ENCODE measurements at places on chromosomes 13 and 19.

DNA sequence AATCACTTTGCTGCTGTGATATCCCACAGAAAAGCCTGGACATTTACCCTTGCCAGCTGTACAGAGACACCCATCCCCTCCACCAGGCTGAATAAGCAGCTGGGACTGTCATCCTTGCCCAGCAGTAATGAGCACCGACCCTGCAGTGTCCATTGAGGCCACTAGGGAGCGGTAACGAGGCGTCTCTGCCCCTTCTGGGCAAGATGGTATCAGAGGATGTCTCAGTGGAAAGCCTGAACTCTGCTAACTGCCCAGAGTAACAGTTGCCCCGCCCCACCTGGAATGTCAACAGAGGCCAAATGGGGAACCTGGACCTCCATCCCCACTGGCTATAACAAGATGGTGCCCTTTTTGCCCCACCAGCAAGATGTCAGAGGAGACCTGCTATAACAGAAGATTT is 22.8 kb upstream of the CEACAM20 start:
- no peak for DNase-seq

DNA sequence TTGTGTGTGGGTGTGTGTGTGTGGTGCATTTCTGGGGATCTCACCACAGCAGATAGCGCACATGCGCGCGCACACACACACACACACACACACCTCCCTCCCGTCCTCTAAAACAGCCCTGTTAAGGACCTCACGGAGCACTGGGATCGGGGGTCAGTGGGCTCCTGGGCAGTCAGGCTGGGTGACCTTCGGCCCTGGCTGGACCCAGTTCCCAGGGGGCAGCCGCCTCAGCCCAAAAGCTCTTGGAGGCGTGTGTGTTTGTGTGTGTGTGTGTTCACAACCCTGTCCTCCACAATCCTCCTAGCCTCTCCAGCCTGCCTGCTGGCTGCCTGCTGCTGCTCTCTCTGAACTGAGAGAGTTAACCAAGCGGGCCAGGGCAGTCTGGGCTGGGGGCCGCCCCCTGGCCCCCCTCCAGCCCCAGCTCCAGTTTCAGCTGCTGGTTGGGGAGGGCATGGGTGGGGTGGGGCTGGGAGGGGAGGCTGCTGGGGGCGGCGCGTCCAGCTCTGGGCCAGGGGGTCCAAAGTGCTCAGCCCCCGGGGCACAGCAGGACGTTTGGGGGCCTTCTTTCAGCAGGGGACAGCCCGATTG is at the start of gene FXYD1:
Gene FXYD1, plus strand, starts transcription at position 520 of the 588 bp plus-strand sequence. CDS start 1,256 bp downstream, outside the sequence.
- DNase-seq = no peak

DNA sequence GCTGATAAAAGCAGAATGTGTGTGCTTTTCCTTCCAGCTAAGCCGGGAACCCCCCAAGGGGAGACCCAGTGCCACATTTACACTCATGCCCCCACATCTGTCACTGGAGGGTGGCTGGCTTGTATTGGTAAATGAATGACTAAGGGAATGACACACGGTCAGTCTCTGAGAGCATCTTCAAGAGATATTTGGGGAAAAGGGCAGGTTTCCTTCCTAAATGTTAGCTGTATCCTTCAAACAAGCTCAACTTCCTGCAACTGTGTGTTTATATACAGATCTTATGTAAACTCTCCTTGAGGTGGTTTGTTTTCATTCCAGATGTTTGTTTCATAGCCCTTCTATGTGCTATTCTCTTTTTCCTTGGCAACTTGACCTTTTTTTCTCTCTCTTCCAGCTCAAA is 192.6 kb downstream of the COL4A1 start:
- no peak for DNase-seq

DNA sequence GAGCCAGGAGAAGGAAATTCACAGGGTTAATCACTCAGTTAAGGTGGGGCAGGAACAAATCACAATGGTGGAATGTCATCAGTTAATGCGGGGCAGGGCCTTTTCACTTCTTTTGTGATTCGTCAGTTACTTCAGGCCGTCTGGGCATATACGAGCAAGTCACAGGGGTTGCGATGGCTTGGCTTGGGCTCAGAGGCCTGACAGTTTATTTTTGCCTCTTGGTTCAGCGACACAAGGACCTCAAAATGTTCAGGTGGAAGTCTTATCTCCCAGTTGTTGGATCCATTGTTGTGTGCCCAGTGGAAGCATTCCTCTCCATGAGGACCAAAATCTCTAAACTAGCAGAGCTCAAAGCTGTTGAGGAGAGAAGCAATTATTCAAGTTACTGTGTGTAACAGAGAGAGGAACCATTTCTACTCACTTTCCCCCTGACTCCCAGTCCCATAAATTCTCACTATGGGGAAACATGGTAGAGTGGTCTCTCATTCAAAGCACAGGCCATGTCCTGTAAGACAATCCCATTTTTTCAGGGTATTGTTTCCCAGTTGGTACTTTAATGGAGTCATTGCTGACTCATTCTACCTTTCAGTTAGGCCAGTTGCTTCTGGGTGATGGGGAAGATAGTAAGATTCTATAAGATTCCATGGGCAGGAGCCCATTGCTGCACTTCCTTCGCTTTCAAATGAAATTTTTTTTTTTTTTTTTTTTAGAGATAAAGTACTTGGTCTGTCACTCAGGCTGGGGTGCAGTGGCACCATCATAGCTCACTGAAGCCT is 8.8 kb upstream of the COX7A1 start:
- no peak for DNase-seq

DNA sequence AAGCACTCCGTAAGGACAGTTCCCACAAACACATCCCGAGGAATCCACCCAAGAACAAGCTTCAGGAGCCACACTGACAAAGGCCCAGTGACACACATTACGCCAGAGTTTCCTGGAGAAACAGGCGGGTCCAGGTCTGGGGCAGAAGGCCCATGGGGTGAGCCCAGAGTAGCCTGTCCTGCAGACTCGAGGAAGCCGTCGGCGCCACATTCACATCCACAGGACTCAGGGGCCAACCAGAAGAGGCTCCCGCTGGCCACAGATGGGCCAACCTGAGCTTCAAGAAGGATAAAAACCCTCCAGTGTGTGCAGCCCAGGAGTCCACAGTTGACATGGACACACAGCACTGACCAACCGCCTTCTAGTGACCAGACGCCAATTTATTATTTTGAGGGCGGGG is 31.3 kb downstream of the GRTP1 start:
- DNase-seq = no peak

DNA sequence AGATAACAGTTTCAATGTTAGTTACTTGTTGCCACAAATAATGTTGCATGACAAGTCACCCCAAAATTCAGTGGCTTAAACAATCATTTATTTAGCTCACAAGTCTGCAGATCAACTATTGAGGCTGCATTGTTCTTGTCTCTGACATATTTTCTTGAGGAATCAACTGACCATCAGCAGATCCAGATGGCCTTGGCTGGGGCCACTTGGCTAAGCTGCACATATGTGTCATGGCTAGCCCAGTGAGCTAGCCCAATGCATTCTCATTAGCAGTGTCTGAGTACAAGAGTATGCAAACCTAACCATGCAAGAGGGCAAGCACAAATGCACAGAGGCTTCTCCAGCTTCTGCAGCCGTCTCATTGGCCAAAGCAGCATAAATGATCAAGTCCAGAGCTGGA is 180.4 kb downstream of the DNAJC15 start:
- DNase-seq = no peak

GRCh38 chr13:33380487-33381079 is 95.0 kb upstream of the STARD13 start:
- no peak for DNase-seq

DNA sequence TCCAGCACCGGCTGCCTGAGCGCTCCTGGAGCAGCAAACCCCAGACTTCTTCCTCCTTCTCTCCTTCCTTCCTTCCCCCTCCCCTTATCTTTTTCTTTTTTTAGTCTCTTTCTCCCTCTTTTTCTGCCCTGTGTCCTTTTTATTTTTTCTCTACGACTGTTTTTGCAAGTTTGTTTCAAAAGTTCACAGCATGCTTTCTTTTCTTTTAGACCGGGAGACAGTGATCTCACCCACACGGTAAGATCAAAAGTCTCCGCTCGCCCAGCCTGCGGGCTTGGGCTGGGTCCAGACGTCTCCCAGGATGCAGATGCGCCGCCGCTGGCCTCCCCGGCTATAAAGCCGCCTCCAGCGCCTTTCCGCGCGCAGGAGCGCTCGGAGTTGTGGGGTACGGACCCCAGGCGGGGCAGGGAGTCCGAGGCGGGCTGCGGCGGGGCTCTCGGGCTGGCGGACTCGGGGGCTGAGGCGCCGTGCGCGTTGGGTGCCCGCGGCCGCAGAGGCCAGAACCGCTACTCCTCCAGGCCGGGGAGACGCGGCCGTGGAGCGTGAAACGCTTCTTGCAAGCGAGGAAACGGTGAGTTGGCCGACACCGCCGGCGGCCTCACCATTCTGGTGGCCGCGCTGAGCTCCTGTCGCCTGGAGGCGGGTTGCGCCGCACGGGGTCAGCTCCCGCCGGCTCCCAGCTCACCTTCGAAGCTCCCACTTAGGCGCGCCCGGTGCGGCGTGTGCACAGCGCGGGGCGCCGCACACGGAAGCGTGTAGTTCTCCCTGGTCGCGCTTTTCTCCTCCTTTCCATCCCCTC is 2.0 kb upstream of the TSHZ3 start:
- no peak for DNase-seq

DNA sequence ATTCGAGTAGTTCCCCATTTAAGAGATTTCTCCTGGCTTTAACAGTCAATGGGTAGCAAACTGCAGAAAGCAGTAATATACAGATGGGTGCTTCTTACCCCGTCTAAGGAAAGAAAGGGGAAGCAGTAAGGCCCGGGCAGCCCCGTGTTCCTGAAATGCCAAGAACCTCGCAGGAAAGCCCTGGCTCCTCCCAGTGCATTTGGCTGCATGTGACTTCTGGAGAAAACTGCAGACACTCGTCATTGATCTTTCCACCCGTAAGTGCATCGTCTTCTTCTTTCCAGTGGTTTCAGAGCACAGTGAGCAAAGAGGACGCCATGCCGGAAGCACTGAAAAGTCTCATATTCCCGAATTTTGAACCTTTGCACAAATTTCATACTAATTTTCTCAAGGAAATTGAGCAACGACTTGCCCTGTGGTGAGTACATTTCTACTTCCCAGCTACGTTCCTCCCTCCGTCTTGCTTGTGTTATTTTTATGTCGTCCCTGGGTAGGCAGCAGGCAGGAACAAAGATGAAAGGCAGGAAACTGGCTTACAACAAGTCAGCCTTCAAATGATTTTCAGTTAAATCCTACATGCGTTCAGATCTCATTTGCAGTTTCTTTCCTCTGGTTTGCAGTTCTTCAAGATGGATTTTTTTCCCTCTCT is 165.2 kb downstream of the STK24 start:
- DNase-seq = no peak

- no peak for DNase-seq
These were observed 11.3 kb downstream of the TBC1D4 start for GRCh38 chr13:75470676-75471075.

- no peak for DNase-seq
These were observed 4.4 kb upstream of the LTBP4 start for GRCh38 chr19:40596608-40597328.

DNA sequence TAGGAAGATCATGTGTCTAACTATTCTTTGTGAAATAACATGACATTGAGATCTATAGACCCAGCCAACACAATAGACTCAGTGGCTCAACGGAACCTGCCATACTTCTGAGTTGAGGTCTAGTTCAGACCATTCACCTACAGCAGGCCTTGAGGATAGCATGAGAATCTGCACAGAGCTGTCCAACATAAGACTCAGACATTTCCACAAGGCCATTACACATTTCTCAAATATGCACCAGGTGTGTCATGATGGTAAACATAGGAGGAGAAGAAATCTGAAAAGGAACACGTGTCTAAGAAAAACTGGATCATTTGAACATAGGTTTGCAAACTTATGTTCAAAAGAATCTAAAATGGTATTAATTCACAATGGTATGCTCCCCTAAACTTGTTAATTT is 421.4 kb downstream of the SLITRK6 start:
- DNase-seq = no peak

- DNase-seq = no peak
These were observed 118.2 kb downstream of the KCNRG start for GRCh38 chr13:50133358-50133953.

Measured in right renal pelvis (tissue), 4 donors.